ENCODE measurements at places on chromosomes 1 and 21.

DNA sequence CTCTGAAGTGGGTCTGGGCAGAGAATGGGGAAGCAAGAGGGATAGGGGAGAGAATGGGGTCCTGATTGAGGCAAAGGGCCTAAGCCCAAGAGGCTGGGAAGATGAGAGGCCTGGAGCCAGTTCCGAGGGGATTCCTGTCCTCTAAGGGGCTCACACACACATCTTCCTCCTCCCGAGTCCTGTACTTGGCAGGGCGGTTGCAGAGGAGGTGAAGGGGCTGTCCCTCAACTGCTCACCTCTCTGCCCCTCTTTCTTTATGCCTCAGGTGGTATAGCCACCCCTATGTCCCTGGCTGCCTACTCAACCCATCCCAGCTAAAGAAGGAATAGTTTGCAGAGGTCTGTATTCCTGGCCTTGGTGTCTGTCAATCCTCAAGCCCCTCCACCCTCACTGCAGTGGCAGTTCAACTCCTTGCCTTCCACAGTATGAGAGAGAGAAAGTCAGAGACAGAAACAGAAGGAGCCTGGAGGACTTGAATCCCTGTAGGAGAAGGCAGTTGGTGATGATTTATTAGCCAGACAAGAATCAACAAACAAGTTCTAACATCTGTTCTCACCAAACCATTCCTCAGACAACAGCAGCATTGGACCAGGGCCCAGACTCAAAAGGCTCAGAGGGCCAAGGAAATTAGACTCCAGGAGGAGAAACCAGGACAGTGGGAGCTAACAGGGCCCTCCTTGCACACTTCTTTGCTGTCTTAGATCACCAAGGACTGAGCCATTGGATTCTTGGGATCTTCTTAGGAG lies 10.7 kb downstream of the SH2D2A start:
- peak; percentile 69 for DNase-seq

- no peak for DNase-seq
These were observed 7.3 kb upstream of the APCS start for GRCh38 chr1:159580340-159580739.

GRCh38 chr1:172646653-172647052 lies 12.2 kb upstream of the FASLG start:
- DNase-seq = no peak

DNA sequence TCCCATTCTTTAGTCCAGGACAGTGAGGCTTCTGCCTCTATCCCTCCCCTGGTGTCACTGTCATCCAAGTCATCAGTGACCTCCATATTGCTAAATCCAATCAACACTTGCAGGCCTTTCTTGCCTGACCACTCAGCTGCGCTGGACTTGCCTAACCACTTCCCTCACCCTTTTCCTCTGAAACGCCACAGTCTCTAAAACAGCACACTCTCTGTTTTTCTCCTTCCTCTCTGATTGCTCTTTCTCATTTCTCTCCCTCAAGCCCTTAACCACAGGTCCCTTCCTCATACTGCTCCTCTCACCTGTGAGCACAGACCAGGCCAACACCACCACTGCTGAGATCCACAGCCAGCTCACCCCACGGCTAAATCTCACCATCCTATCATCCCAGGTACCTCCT lies 17.5 kb downstream of the TAL1 start:
- no peak for DNase-seq

DNA sequence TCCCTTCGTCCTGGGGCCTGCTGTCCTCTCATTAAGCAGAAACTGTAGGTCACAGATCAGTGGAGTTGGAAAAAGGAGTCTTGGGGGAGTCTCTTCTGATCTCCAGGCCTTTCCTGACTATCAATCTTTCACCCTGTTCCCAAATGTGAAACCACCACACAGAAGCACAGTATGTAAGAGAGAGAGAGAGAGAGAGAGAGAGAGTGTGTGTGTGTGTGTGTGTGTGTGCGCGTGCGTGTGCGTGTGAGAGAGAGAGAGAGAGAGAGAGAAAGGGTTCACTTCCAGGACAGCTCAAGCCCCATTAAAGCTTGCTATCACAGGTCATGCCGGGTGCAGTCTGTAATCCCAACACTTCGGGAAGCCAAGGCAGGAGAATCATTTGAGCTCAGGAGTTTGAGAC lies 1.5 kb upstream of the TTC24 start:
- DNase-seq = no peak

GRCh38 chr1:15038232-15039016 lies 115.1 kb upstream of the TMEM51 start:
- no peak for DNase-seq

DNA sequence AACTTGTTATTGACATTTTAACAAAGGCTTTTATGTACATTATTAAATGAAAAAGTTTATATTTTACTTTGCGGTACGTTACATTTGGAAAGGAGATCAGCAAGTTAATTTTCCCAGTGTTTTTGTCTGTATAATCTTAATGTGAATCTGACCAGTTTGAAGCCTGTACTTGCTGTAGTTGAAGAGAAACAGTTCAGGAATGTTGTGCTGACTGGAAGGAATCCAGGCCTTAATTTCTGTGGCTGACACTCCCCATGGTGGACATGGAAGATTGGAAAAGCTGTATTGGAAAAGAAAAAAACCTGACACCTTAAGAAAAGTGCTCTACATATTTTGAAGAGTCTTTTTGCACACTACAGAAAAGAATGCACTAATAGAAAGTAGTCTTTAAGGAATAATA lies 15.5 kb downstream of the LEPR start:
- peak; percentile 37 for DNase-seq

GRCh38 chr1:36223381-36223995 lies 755 bp upstream of the THRAP3 start:
- DNase-seq = peak; percentile 29

DNA sequence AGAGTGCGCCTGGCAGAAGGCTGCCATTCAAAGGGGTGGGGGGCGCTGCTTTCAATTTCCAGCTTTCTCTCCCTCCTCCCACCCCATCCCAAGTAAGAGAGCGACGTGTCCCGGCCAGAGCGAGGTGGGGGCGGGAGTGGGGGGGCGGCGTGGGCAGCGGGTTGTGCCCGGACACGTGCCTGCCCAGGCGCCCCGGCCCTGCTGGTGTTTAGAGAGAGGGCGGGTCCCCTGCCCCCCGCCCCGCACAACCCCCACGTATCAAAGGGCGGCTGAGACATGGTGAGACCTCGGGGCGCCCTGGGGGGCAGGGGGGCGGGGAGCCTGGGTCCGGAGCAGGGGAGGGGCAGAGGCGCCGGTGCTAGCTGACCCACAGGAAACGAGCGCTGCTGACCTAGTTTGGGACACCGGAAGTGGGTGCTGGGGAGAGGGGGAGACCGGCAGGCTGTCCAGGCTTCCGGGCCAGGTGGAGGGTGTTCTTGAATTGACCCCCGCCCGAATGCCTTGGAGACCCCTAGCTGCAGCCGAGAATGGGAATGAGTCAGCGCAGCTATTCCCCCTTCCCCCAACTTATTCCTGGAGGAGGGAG lies 1.3 kb downstream of the ZBTB7B start:
- peak; percentile 77 for DNase-seq

DNA sequence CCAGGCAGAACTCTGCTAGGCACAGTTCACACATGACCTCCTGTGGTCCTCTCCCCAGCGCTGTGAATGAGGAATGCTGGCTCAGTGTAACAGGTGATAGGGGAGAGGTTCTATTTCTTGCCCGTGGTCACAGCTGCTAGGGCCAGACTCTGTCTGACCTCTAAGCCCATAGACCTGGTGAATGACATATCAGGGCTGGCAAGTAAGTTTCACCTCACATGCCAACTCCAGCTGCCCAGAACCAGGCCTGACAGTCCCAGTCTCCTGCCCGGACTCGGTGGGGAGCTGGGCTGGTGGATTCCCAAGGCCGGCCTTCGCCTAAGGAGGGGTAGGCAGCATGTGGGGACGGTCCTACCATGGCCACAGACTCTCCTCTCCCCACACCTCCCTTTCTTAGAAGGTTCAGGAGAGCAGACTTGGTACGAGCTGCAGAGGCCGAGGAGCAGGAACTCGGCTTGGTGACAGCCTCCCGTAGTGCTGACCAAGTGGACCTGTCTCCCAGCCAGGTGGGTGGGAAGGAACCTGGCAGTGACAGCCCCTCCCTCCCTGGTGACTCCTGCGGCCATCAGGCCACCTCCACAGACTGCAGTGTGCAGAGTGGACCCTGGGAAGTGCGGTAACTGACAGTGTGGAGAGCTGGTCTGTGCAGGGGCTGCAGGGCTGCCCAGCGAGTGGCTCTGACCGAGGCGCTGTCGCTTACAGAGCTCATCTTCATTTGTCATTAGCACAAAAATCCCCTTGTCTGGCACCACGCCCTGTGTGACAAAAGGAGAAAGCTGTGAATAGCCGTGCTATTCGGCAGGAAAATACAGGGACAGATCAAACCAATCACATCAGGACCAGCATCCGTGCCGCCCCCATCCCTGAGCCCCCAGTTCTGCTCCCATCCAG lies 74.6 kb downstream of the SCCPDH start:
- no peak for DNase-seq

- no peak for DNase-seq
These were observed 125.0 kb upstream of the B3GALT2 start for GRCh38 chr1:193311226-193311948.

DNA sequence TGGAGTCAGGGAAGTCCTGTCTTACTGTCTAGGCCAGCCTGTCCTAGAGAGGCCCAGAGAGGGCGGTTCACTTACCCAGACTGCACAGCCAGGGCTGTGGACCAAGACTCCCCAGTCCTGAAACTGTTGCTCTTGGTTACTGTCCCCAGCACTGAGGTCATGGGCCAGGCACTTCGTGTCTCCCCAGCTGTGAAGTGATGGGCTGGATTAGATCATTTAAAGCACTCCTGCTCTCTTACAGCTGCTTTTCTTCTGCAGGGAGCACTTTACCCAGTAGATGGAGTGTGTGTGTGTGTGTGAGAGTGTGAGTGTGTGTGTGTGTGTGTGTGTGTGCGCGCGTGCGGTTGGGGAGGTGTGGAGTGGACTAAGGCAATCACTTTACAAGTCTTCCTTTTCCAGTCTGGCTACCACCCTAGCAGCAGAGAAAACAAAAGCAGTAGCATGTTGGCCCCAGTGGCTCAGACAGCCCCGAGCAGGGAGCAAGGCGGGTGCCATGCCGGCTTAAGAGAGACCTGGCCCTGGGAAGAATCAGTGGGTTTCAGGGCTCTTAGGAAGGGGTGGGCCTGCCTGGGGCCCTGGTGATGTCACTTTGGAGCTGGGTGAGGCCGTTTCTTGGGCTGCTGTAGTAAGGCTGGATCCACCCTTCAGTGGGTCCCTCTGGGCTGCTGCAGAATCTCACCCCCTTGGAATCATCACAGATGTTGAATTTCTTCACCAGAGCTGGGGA lies 2.4 kb downstream of the SPSB1 start:
- peak; percentile 68 for DNase-seq

DNA sequence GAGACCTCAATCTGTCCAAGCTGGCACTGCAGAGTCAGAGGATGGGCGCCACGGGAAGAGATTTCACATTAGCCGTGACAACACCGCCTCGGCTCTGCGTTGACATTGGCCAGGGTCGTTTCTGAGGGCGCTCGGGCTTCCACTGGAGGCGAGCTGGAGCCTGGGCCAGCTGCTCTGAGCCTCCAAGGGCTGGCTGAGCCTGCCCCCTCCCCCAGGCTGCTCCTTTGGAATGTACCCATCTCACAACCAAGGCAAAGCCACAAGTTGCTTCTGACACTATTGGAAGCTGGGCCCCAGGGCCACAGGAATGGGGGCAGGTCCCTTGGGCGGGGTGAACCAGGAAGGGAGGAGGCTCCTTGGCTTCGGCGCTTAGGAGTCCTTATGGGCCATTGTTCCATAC lies 12.7 kb downstream of the GPR3 start:
- DNase-seq = peak; percentile 76

GRCh38 chr1:39255222-39255621 lies 50.7 kb downstream of the MACF1 start:
- DNase-seq = no peak

GRCh38 chr1:154910851-154911250 lies 25.7 kb downstream of the PMVK start:
- DNase-seq = no peak

- no peak for DNase-seq
These were observed 101.8 kb downstream of the PTGS2 start for GRCh38 chr1:186578325-186579016.

- no peak for DNase-seq
These were observed 325.0 kb upstream of the ESRRG start for GRCh38 chr1:217048104-217048707.

DNA sequence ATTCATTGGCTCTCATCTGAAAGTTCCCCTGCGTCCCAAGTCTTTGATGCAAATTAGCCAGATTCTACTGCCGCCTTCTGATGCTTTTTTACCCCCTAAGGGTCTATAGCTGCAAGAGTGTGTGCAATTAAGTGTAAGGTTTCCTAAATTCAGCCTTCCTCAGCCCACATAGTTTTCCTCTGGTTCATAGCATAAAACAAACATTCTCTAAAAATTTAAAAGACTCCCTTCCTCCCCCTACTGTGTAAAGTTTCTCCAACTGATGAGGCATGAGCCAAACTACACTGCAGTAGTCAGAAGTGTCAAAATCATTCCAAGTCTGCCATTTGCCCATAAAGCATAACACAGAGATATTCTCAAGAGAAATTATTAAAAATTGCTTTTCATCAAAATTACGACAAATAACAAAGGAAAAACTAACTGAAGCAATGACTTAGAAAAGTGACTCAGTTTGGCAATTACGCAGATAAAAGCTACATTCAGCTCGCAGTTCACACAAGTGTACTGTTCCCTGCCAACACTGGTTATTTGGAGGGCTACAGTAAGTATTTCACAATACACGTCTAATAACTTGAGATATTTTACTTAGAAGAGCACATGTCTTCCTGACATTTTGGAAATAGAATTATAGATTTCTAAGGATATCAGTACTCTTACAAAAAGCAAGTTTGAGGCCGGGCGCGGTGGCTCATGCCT lies 15.4 kb downstream of the KCNH1 start:
- DNase-seq = no peak

- DNase-seq = no peak
These were observed 10.2 kb downstream of the NES start for GRCh38 chr1:156666862-156667609.

- no peak for DNase-seq
These were observed 29.0 kb downstream of the SPATA6 start for GRCh38 chr1:48442864-48443619.

DNA sequence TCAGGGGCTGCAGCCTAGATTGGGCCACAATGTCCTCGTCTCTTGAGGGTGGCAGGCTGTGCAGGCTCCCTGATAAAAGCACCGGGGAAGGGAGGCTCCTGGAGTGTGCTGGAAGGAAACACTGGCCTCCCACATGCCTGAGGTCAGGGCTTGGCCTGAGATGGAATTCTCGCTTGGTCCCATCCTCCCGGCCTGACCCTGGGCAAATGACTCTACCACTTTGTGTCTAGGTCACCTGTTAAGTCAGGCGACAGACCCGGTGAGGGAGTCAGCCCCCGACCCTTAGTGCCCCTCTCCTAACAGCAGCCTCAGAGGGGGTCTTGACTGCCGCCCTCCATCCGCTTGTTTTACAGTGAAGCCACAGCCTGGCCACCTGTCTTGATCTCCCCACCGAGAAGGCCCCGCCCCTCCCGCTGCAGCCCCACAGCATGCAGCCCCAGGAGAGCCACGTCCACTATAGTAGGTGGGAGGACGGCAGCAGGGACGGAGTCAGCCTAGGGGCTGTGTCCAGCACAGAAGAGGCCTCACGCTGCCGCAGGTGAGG lies 2.5 kb downstream of the SMIM1 start:
- DNase-seq = no peak

GRCh38 chr1:220775240-220775853 lies 11.4 kb upstream of the MTARC1 start:
- DNase-seq = no peak

Measured in femur (tissue), 1 donor.